Right forelimb (tissue), 1 donor: ENCODE measurements at places on chromosomes 2 and 18.

- no peak for DNase-seq
Measured at GRCh38 chr18:74292541-74292858, 737 bp upstream of the CYB5A start.

DNA sequence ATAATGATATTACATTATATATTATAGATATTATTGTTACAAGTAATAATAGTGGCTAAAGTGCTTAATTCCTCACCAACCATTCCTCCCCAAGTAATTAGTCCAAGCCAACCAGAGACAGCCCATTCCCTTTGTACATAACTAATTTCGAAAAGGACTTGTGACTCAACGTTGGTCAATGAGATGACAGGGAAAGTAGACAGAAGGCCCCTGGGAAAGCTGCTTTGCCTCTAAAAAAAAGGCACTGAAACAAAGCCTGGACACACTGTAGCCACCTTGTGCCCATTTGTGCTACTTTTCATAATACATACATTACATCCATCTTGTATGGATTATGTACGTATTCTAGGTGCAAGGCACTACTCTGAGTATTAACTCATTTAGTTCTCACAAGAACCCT, 28.8 kb downstream of the COLEC12 start:
- no peak for DNase-seq

DNA sequence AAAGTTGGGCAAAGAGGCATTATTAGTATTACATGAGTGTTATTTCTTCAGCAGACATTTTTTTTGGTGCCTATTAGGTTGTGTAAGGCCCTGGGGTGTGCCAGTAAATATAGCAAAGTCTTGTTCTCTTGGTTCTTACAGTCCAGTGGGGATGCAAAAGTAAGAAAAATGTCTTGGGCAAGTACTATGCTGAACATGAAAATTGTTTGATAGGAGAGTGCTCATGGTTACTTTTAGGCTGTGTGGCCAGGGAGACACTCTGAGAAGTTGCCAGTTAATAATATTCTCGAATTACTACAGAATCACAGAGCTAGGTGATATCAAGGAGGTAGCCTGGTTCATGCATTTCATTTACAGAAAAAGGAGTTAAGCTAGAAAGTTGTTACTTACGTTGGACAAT, 1.9 kb downstream of the AGFG1 start:
- no peak for DNase-seq

DNA sequence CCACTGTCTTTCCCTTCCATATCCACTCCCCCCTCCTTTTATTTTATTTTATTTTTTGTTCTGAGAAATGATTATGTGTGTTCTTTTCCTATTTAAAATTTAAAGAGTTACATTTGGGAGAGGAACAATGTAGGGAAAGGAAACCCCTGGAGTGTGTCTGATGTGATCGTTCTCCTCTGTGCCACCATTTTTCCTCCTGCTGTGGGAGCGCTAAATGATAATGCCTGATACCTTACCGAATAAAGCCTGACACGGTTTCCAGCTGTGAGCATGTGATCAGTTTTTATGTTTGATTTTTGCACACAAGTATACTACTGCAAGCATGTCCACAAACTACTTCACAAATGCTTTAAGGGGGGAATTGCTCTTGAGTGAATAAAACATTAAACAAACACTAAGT, 317.8 kb upstream of the FANCL start:
- no peak for DNase-seq
